ENCODE measurements at places on chromosomes 5 and 9. TPM values are rescaled to one million over a fixed set of nuclear protein-coding genes. Genes with fewer than 3 reads are reported as not detected.

DNA sequence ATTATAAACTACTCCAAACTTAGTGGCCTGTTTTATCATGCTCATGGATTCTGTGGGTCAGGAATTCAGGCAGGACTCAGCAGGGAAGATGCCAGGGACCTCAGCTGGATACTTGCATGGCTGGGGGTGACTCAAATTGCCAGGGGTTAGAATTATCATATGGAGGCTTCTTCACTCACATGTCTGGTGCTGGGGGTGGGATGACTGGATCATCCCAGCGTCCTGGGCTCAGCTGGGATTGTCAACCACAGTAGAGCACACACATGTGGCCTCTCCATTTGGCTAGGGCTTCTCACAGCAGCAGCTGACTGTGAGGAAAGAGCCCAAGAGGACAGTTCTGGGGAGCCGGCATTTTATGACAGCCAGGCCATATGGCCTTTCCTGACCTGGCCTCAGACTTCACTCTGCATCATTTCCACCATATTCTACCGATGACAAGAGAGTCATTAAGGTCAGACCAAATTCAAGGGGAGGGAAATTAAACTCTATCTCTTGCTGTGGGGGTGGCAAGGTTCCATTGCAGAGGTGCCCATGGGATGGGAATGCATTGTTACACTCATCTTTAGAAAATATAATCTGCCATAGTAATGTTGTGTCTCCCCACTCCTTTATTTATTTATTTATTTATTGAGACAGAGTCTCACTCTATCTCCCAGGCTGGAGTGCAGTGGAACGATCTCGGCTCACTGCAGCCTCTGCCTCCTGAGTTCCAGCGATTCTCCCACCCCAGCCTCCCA is 5.2 kb upstream of the GRK6 start:
- no peak for DNase-seq

GRCh38 chr5:76688836-76689235 is 27.1 kb upstream of the F2R start:
- DNase-seq, result no peak

GRCh38 chr9:135921749-135922310 is 14.5 kb upstream of the CAMSAP1 start:
- DNase-seq, result no peak

- DNase-seq, result no peak
Observed at GRCh38 chr9:129323376-129323998, 145.4 kb upstream of the IER5L start.

DNA sequence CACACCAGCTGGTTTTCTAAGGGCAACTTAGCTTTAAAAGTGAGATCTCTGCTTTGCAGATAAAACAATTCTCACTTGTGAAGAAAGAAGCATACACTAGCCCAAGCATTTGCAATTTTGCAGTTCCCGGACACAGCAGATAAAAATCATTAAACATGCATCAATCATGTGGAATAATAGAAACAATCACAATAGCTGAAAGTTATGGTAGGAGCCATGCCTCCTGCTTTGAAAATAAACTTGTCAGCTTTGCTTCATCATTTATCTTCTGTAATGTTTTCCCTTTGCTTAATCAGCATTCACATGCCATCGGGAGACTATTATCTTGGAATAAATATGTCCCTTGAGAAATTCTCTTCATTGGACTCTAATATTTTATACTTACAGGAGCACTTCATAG is 60.3 kb upstream of the DAB2 start:
- no peak for DNase-seq

- no peak for DNase-seq
Observed at GRCh38 chr9:111040494-111040893, 2.2 kb upstream of the LPAR1 start.

GRCh38 chr9:114718801-114719221 is 36.8 kb upstream of the TEX48 start:
- no peak for DNase-seq

GRCh38 chr9:15211160-15211814 is 95.7 kb downstream of the TTC39B start:
- DNase-seq, result peak; percentile 80

DNA sequence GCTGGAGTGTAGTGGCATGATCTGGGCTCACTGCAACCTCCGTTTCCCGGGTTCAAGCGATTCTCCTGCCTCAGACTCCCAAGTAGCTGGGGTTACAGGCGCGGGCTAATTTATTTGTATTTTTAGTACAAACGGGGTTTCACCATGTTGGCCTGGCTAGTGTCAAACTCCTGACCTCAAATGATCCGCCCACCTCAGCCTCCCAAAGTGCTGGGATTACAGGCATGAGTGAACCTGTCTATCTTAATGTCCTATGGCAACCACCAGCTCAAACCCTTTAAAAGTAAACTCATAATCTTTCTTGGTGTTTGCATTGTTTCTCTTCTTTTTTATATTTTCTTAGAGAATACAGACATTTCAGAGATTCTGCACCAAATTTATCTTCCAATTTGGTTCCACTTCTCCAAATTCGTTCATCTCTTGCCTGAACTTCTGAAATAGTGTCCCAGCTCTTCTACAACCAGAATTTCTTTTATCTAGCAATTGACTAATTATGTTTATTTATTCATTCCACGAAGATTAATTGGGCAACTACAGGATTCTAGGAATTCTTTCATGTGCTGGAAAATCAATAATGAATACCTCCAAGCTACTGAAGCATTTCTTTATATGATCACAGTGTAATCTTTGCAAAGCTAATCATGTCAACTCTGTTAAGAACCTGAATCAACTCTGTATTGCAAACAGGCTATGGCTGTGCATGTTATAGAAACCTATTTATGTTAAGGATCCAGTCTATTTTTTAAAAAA is 60.0 kb upstream of the TYRP1 start:
- no peak for DNase-seq

- DNase-seq, result no peak
Observed at GRCh38 chr5:53233645-53234405, 124.3 kb upstream of the MOCS2 start.

DNA sequence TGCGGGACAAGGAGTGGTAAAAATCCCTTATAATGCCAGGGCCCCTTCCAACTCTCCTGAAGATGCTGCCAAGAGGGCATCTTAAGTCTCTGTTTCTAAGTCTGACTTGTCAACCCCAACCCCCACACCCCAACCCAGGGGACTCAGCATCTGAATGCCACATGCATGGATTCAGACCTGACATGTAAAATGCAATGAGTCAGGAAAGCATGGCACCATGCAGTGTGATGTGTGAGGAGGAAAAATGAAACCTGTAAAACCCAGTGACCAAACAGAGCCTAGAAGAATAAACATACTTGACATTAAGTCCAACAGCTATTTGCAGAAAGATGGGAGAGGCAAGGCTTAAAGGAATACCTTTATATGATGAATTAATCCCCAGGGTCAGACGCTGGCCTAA is 112.4 kb downstream of the ASTN2 start:
- no peak for DNase-seq

WNT8A gene
- total RNA-seq, result not detected

GABRP gene
- total RNA-seq, result 44.3 TPM

PAXX gene
- 51.2 TPM for total RNA-seq

Data from mucosa of gallbladder (tissue), 1 donor.